Activated T-cell treated with anti-CD3 and anti-CD28 coated beads, Interleukin-2, amount 50 U/mL, for 1 hour (primary cell): ENCODE measurements at places on chromosomes 1 and 21.

DNA sequence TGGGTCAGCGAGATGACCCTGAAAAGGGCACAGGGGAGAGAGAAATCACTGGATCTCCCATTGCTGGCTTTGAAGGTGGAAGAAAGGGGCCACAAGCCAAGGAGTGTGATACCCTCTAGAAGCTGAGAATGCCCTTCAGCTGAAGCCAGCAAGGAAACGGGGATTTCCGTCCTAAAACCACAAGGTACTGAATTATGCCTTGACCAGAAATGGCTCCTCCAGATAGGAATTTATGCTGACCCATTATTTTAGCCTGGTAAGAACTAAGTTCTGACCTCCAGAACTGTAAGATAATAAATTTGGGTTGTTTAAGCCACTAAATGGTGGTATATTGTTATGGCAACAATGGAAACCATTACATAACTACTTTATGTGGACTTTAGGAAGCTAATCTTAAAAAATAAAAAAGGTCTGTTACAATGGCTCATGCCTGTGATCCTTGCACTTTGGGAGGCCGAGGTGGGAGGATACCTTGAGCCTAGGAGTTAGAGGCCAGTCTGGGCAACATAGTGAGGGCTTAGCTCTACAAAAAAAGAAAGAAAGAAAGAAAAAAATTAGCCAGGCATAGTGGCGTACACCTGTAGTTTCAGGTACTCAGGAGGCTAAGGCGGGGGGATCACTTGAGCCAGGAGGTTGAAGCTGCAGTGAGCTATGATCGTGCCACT is 3.6 kb upstream of the H6PD start:
- DNase-seq, result no peak

DNA sequence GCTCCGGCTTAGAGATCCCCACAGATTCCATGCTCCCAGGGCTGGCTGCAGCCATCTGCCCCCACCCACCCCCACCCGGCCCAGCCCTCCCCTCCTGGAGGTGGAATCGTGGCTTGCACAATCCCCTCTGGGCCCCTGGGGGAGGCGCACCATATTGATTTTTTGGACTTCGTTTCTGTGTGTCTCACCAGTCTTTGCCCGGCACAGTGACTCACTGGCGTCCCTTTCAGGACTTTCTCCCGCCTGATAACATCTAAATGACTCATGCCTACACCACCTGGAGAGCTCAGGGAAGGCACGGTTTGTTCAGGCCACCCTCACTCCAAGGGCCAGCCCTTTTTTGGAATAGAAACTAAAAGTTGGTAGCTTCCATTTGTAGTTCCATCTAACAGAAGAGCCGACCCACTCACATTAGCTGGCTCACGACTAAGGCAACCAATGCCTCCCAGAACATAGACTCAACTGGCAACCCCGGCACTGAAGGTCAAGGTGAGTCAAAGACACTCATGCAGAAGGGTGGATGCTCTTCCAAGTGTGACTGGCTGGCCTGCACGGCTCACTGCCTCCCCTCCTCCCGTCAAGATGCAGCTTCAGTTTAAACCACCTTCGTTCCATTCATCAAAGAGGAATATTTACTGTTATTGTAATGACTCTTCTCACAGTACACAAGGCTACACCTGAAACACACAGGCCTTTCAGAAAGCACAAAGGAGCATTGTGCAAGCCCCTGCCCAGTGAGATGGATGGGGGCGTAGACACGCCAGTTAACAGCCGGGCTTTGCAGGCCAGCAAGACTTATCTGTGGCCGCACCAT is 18.1 kb upstream of the ETS2 start:
- DNase-seq, result no peak

GRCh38 chr1:29875557-29876028 is 639.3 kb downstream of the PTPRU start:
- DNase-seq, result no peak

- DNase-seq, result no peak
Observed at GRCh38 chr1:6785318-6785727, at the start of gene CAMTA1. TSS of gene CAMTA1 (plus strand) at chr1:6785454. CDS start at chr1:6785531, 77 bp downstream.

- no peak for DNase-seq
Observed at GRCh38 chr1:100943533-100943932, 47.6 kb downstream of the SLC30A7 start.
